ENCODE measurements at places on chromosomes 7 and 10.

GRCh38 chr10:77836299-77836820 lies 90.2 kb downstream of the DLG5 start:
- peak; percentile 53 for DNase-seq

- peak; percentile 50 for DNase-seq
Observed at GRCh38 chr7:131546583-131547141, 9.8 kb downstream of the PODXL start.

DNA sequence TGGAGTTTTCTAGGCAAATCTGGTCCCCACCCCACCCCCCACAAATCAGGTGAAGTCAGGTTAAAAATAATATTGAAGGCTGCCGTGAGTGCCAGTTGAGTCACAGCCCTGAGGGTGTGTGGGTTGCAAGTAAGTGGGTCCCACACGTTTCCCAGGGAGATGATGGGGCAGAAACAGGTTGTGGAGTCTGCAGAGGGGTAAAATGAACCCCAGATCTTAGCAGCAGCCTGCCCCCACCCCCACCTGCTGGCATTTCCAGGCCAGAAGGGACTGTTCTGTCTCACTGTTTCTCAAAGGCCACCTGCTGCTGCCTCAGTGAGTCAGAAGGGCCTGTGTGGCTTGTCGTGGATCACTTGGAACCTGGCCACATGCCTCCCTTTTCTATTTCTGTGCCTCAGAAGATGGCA lies 59.8 kb upstream of the SMNDC1 start:
- DNase-seq: no peak

DNA sequence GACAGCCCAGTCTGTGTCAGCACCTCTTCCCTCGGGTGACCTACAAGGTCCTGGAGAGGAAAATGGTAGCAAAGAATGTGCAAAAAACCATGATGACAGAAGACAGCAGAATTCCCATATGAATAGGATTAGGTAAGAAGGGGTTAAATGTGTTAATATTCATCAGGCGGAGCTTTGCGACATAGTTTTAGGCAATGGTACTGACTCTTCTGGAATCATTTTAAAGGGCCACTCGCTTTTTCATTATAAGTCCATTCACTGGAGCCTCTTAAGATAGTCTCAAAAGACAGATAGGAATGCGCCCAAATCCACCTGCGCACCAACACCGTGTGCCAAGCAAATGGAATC lies 38.2 kb downstream of the DLG5 start:
- no peak for DNase-seq

DNA sequence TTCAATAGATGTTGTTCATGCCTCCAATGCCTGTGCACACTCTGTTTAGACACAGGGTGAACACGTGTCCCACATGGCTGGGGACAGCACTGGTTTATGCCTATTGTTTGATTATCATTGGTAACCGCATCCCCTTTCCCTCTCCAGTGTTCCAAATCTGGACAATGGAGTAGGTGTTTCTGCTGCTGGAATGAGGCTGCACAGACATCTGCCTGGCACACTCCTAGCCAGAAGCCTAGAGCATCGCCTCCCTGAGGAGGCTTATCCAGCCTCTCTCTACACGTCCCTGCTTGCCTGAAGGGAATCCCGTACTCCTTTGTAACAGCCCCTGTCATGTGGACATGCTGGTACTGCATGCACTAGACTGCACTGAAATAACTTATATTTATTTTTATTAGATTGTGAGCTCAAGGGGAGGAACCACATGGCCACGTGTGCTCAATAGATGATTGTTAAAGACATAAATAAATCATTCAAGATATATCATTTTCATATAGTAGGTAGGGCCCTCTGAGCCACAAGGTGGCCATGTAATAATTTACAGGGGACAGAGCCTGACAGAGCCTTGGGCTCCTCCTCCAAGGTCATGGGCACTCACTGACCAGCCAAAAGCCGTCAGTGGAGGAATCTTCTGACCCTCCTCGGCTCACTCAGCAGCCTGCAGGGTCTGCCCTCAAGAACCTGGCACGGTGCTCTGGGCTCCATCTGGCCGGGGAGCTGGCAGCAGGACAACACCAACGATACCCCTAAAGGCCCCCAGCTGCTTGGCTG lies 310.9 kb upstream of the ZNF32 start:
- no peak for DNase-seq

DNA sequence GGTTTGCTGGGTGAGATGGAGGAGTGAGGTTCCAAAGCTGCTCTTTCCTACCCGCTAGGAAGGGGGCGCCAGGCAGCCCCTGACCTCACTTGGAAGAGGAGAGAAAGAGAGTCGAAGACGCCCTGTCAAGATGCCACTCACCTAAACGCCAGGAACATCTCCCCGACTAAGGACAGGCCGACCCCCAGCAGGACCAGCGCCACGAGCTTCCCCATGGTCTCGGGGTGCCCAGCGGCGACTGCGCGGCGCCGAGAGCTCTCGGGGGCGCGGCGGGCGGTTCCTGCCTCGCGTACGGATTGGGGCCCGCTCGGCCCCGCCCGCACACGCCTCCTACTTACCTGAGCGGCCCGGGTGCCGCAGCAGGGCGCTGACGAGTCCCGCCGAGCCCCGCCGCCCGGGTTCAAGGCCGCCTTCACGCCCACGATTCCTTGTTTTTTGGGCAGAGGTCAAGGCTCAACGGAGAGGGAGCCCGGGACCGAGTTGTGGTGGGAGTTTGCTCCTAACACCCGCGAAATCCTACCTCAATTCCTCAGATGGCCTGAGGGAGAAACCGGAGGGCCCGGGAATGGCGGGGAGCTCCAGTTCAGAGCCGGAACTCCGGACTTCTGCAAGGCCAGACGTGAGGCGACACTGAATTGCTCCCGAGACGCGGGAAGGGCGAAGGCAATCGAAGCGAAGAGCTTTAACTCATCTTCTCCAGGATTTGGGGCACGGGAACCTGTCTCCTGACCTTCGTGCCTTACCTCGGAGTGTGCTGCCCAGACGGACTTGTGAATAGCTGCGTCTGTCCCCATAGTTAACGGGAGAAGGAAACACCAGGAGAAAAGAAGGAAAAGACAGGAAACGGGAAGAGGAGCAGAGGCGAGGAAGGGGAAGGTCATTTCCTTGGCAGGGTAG lies at the start of gene PON3:
TSS of gene PON3 (minus strand) at position 240 of the 897 bp plus-strand sequence. CDS start at position 215, 25 bp downstream.
- no peak for DNase-seq

GRCh38 chr7:83832009-83832408 lies 183.1 kb upstream of the SEMA3E start:
- DNase-seq: no peak

DNA sequence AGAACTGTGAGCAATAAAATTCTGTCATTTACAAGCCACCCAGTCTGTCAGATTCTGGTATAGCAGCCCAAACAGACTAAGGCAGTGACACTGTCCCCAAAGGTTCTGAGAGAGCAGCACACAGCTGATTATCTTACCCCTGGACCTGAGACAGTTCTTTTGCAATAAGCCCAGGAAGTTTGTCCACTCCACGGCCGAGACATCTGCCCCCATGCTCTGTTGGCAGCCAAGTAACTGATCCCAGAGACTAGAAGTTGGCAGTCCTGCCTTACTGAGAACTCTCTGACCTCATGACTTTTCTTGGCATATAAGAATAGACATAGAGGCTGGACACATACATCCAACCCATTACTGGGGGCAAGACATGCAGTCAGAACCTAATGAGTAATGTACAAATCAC lies 243.0 kb upstream of the GRB10 start:
- no peak for DNase-seq

GRCh38 chr7:100682991-100683658 lies 9.6 kb downstream of the GNB2 start:
- DNase-seq: no peak

GRCh38 chr7:44922351-44922694 lies 37.0 kb upstream of the PURB start:
- no peak for DNase-seq

DNA sequence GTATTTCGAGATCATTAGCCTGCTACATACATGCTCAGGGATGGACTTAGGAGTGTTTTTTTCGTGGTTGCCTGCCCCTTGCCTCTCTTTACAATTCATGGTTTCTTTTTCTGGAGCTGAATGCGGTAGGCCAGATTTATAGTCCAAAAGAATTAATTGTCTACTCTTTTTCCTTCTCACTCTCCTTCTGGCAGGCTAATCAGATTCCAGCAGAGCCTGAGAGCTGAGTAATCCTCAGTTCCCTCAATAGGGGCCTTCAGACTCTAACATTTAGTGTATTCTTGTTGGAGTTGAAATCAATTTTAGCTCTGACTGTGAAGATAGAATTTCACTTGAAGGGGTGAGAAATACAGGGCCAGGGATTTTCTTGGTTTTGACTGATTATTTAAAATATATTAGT lies 16.4 kb downstream of the SORCS3 start:
- no peak for DNase-seq

GRCh38 chr10:70409772-70410171 lies 5.8 kb downstream of the EIF4EBP2 start:
- DNase-seq: no peak

GRCh38 chr7:138974675-138975292 lies 6.4 kb downstream of the KIAA1549 start:
- DNase-seq: no peak

- no peak for DNase-seq
Observed at GRCh38 chr10:78763234-78763633, 305.5 kb upstream of the ZMIZ1 start.

DNA sequence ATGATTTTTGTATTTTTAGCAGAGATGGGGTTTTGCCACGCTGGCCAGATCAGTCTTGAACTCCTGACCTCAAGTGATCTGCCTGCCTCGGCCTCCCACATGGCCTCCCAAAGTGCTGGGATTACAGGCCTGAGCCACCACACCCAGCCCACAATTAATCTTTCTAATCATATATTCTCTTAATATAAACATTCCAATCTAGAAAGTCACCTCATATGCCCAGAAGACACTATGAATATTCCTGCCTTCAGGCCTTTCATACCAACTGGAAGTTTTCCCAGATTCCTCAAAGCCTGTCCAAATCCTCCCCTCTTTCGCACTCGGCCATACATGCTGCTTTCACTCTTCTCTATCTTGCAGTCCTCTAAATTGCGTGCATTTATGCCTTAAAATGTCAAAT lies 32.6 kb downstream of the PDZD8 start:
- DNase-seq: no peak

GRCh38 chr10:52652431-52653262 lies 119.9 kb downstream of the MBL2 start:
- no peak for DNase-seq

DNA sequence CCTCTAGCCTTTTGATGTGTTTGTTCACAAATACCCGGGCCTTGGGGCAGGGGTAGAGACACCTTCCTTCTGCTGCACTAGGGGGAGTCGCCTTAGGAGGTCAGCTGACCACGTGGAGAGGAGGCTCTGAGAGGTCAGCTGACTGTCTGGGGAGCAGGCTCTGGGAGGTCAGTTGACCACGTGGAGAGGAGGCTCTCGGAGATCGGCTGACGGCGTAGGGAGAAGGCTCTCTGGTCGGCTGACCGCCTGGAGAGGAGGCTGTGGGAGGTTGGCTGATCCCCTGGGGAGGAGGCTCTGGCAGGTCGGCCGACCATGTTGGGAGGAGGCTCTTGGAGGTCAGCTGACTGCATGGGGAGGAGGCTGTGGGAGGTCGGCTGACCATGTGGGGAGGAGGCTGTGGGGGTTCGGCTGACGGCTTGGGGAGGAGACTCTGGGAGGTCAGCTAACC lies 59.6 kb upstream of the LYZL1 start:
- no peak for DNase-seq

DNA sequence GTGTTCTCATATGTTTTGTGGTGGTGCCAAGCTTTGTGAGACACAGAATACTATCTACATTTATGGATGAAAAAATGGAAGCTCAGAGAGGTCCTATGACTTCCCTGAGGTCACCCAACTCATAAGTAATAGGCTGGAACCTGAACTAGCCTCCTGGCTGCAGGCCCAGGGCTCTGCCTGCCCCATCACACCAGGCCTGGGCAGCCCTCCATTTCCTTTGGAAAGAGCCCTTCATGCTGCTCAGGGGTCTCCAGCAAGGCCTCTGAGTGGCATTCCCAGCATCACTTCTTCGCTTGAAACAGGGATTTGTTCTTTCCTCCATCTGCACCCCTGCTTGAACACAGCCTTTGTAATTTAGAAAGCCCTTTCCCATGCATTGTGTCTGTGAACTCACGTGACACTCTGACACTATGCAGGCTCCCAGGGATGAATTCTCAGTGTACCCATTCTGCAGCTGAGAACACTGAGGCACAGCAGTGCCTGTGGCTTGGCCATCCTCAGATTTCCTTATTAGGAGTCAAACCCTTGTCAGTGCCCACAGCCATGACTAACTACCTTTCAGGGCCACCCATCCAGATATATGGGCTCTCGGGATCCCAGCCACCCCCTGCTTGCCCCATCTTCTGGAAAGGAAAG lies 127.8 kb upstream of the PPIF start:
- no peak for DNase-seq

GRCh38 chr10:132497861-132498561 lies 39.6 kb upstream of the INPP5A start:
- DNase-seq: no peak

- no peak for DNase-seq
Observed at GRCh38 chr10:48234295-48234694, 40.2 kb downstream of the FRMPD2 start.

DNA sequence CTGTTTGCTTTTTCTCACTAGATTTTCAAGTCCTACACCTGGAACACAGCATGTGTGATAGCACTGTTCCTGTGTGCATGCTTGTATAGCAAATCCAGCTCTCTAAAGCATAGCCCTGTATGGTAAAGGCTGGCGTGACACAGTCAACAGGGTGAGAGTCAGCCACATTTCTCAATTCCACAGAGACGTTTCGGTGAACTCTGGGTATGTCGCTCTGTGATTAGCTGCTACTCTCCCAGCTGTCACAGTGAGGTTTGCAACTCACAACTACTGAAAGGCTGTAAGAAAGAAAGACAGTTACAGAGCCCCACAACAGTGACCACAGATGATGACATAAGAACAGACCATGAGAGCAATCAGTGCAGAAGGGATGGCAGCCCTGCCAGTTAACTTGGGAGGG lies 170.6 kb upstream of the IMMP2L start:
- DNase-seq: no peak

GRCh38 chr7:129773328-129773731 lies 161.8 kb downstream of the NRF1 start:
- DNase-seq: no peak

DNA sequence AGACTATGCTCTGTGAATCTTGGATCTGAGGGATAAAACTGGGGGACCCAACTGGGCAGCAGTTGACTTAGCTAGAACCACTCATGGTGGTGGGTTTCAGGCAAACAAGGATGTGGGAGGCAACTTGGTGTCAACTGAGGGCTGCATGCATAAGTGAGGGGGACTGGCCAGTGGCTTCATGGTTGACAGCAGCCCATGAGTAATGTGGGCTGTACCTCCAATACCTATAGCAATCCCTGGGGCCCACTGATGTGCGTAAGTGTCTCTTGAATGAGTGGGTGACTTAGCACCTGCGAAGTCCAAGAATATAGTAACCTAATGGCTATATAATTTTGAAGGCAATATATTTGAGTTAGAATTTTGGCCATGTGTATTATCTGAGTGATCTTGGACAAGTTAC lies 13.7 kb upstream of the MAP3K8 start:
- DNase-seq: no peak

DNA sequence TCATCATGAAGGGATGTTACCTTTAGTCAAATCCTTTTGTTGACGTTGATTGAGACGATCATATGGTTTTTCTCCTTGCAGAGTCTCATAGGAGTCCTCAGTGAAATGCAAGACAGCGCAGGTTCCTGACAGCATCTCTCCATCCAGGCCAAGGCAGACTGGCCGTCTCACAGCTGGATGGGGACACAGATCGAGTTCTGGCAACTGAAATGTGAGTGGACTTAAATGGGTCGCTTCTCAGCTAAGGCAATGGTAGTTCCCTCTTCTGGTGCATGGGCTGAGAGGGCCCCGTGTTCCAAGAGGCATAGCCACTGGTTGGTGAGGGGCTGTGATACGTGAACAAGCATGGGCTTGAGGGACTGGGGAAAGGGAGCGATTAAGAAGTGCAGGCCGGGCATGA lies 99.3 kb upstream of the CPXM2 start:
- no peak for DNase-seq

- no peak for DNase-seq
Observed at GRCh38 chr10:129860396-129860795, 103.7 kb downstream of the EBF3 start.
